ENCODE measurements at places on chromosomes 3 and 15.

DNA sequence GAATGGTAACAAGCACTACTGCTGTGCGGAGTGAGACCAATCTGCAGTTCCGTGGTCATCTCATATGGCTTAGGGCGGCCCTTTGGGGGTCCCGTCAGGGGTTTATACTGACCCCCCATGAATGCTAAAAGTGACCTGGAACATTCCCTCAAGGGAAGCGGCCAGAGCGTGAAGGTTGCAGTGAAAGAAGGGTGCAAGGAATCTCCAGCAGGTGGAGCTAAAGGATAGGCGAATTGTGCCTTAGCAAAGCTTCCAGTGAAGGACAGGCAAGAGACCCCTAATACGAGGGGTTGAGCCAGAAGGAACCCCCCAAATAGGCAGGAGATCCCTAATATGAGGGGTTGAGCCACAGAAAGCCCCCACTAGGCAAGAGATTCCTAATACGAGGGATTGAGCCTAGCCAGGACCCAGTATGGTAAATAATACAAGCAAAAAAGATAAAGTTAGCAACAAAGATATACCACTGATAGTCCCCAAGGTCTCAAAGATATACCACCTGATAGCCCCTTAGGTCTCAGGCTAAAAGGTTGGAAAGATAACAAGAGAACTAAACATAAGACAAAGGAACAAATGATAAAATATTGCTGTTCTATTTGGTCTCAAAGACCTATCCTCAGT lies 32.8 kb downstream of the ZNF589 start:
- peak; percentile 55 for DNase-seq

DNA sequence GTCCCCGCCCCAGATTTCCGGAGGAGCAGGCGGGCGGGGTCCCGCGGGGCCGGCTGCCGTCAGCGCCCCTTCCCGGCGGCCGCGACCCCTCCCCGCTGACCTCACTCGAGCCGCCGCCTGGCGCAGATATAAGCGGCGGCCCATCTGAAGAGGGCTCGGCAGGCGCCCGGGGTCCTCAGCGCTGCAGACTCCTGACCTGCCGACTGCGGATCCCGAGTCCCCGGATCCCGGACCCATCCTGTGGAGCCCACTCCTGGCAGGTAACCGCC lies at the start of gene TRH:
TRH (plus strand) TSS at position 157 of the 269 bp plus-strand sequence. CDS start 1,097 bp downstream, outside the sequence.
- no peak for DNase-seq

- no peak for DNase-seq
Measured at GRCh38 chr3:39108200-39108710, 775 bp downstream of the TTC21A start.

DNA sequence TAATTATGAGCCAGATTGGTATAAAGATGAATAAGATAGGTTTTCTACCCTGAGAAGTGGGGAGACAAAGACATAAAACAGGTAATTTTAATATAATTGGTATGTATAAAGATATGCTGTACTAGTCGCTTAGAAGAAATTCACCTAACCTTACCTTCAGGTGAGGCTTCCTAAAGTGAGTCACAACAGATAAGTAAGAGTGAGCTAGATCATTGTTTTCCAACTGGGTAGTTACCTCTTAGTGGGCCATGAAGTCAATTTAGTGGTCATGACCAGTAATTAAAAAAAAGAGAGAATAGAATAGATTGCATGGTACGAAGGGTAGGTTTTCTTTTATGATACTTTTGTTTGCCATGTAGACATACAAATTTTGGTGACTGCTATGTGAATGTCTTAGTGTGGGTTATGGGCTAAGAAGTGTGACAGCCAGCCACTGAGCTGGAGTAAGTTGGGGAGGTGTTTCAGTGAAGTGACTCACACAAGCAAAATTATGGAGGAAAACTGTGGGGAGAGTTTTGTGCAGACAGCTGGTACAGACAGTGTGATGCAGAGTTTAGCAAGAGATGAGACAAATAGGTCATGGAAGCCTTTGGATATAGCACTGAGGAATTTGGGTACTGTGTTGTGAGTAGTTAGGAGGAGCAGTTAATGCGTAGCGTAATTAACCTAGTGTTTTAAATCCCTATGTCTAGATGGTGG lies 8.2 kb downstream of the TRNT1 start:
- DNase-seq, result no peak

DNA sequence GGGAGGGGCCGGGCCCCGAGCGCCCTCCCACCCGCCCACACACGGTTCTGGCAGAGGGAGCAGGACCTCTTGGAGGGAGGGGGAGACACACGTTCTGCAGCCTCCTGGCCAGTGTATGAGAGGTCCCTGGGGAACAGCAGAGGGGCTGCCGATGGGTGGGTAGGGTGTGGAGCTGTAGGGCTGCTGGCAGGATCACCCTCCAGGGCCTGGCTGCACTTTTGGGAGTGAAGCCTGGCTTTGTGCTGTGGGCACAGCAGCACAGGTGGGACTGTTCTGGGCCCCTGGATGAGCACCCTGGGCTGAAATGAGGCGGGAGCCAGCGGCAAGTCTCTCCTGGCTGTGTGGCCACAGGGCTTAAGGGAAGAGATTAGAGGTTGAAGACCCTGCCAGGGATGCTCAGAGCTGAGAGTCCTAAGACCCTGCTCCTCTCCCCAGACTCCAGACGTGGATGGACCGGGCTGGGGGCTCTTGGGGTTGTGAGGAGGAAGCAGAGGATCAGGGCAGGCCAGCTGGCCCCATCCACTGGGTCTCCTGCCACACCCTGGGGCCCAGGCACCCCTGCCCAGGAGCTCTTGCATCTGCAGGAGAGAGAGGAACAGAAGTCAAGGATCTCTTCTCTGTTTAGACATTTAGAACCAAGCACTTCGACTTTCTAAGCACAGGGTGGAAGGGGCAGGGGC lies 45.2 kb downstream of the RGMA start:
- no peak for DNase-seq

- DNase-seq, result no peak
Measured at GRCh38 chr3:117710501-117710900, 1000.9 kb downstream of the TUSC7 start.

DNA sequence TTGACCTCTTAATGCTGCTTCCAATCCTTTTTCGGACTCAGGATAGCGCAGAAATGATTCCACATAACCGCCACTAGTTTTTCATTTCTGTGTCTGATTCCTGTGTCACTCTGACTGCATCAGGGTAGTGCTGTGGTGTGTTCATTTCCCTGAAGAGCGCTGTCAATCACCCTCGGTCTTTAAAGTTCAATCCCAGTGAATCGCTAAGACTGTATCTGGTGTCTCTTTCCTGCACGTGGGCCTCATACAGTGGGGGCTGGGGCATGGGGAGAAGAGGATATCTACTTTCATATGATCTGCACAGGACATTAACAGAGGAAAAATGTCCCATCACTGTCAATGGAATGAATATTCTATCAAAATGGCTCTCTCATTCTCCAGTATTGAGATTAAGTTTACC lies 32.9 kb upstream of the BNIP2 start:
- DNase-seq, result no peak

- DNase-seq, result no peak
Measured at GRCh38 chr3:88410259-88410658, 260.5 kb downstream of the C3orf38 start.

All from T-helper 1 cell (primary cell).